ENCODE measurements at places on chromosomes 4 and X. TPM values are rescaled to one million over a fixed set of nuclear protein-coding genes. Genes with fewer than 3 reads are reported as not detected.

GRCh38 chrX:350148-350533, 31.5 kb upstream of the GTPBP6 start:
- no peak for DNase-seq

GRCh38 chr4:129278868-129279267, 182.9 kb downstream of the C4orf33 start:
- no peak for DNase-seq

DNA sequence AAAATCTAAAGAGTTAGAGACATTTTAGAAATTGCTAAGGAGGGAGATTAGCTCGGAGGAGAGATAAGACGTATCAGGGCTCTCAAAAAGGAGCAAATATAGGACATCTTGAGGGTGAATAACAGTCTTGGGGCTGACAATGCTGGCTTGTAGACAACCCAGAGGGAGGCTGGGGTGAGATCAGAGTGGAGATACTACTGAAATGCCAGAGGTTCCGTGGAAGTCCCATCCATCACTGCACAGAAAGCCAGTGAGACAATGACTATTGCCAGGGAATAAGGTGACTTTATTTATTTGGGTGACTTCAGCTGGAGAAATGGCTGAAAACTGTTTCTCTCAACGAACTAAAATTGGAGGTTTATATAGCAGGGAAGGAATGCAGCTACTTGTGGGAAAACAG, 838.1 kb upstream of the AGA start:
- no peak for DNase-seq

DNA sequence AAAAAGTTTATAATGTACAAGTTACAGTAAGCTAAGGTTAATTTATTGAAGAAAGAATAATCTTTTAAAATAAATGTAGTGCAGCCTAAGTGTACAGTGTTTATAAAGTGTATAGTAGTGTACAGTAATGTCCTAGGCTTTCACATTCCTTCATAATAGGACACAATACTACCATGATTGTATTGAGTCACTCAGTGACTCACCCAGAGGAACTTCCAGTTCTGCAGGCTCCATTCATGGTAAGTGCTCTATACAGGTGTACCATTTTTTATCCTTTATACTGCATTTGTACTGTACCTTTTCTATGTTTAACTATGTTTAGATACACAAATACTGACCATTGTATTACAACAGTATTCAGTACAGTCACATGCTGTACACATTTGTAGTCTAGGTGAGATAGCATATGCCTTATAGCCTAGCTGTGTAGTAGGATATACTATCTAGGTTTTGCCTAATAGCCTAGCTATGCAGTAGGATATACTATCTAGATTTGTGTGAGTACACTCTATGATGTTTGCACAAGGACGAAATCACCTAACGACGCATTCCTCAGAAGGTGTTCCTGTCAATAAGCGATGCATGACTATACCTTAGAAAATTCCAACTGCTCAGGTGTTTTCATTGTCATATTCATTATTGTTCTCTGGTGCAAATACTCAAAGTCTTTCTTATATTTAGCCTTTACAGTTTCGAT, 5.5 kb upstream of the TMEM255A start:
- no peak for DNase-seq

The PPA2 gene
- total RNA-seq, result 73.1 TPM
